Karpas-422 (cell line): ENCODE measurements at places on chromosomes 6 and 20. TPM values are rescaled to one million over a fixed set of nuclear protein-coding genes. Genes with fewer than 3 reads are reported as not detected.

GRCh38 chr20:14521436-14521835 is 184.0 kb upstream of the FLRT3 start:
- no peak for DNase-seq

GRCh38 chr6:158040804-158041347 is 59.2 kb downstream of the SYNJ2 start:
- DNase-seq = no peak

GRCh38 chr6:26214803-26215584 is 127.8 kb downstream of the HFE start:
- no peak for DNase-seq

POPDC3 gene
- total RNA-seq = not detected in 2 replicates
